Stimulated activated effector memory CD8-positive, alpha-beta T cell treated with anti-CD3 and anti-CD28 coated beads, Interleukin-12 subunit alpha, Interleukin-12 subunit beta, amount 100 ng/mL, for 72 hours (primary cell): ENCODE measurements at places on chromosomes 7 and 10.

DNA sequence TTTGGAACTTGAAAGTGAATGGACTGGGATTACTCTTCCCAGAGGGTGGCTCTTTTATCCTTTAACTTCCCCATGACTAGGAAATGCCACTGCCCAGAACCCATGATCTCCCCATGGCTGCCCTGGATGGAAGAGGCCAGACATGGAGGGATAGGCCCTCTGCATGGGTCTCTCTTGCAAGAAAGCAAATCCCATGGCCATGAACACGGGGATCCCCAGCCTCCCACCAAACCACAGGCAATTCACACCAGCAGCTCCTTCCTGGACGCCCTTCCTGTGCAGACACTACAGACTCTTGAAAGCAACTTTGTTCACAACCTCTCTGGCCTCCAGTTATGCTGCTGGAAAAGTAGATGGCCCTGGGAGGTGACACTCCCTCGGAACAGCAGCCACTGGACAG is 55.0 kb downstream of the EBF3 start:
- DNase-seq, result no peak

DNA sequence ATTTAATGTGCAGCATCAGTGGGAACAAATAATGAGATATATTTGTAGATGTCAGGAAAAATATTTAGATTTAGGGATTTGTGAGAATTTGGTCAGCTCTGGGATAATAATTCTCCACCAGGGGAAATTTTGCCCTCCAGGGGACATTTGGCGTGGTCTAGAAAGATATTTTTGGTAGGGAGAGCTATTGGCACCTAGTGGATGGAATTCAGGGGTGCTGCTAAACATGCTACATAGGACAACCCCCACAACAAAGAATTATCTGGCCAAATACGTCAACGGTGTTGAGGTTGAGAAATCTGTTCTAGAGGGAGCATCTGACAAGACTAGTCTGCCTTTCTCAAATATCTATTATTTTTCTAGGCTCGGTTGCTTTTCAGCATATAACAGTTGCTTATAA is 2.1 kb downstream of the ADK start:
- DNase-seq, result peak; percentile 43

DNA sequence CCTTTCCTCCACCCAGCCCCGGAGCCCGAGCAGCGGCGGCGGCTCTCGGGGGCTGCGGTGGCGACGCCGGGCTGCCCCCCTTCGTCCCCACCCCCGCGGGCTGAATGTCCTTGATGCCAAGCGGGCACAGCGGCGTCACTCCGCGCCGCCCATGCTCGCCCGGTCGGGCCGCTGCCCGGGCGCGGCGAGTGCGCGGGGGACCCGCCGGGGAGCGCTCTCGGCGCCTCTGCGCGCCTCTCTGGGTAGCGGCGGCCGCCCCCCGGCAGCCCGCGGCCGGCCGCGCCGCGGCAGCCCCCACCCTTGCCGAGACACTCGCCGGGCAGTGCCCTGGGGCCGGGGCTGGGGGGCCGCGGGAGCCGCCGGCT is 433 bp upstream of the PLXNA4 start:
- no peak for DNase-seq

DNA sequence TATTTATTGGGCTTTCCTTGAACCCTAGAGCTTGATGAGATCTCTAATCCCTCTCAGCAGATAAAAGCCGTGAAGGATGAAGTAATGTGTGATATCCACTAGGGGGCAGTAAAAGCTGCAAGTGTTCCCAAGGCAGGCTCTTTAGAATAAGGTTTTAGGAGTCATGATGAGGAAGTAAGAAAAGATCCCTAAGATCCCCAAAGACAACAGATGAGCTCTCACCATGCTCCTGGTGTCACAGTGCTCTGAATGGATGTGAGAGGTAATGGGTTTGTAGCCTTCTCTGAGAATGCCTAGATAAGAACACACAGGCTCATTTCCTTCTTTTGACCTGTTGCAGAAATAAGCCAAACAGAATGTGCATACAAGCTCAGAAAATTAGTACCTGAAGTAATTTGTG is 70.4 kb upstream of the ITPRID1 start:
- DNase-seq, result no peak

GRCh38 chr7:134174795-134175261 is 47.7 kb downstream of the LRGUK start:
- DNase-seq, result no peak

GRCh38 chr7:154425271-154425670 is 373.1 kb downstream of the DPP6 start:
- DNase-seq, result no peak

DNA sequence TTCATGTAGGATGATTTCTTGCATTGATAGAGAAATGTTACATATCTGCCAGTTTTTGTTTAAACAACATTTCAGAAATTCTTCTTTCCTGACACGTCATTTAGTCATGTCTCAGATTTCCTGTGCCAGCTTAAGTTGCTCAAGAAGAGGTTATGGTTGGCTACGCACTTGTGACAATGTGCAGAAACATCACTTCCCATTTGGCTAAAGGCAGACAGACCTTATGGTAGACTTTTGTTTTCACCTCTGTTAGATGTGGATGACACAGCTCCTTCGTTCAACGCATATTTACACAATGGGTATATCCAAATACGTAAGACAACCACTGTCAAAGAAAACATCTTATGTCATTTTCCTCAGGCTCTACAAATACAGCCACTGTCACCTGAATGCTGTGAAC is 125.8 kb downstream of the DOCK4 start:
- DNase-seq, result no peak

- no peak for DNase-seq
Observed at GRCh38 chr7:85774986-85775385, 588.1 kb upstream of the SEMA3D start.

DNA sequence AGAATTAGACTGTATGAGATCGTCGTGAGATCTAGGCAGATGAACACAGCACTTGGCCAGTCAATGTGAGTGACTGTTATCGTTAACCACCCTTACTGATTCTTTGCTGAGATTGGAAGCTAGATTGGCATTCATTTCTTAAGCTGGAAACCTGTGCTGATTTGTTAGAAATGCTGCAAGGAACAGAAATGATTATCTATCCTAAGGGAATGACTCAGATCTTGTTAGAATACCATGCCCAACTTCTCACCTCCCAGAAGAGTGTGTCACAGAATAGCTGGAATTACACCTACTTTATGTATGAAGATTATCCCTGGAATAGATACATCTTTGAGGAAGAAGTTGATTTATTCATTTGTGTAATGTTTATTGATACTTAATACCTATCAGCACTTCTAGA is 275.2 kb downstream of the AUTS2 start:
- DNase-seq, result no peak

- no peak for DNase-seq
Observed at GRCh38 chr10:66786709-66787108, 139.1 kb upstream of the LRRTM3 start.

- no peak for DNase-seq
Observed at GRCh38 chr10:70584909-70585544, 17.5 kb downstream of the PRF1 start.

GRCh38 chr7:104845557-104845956 is 168.4 kb upstream of the KMT2E start:
- no peak for DNase-seq

DNA sequence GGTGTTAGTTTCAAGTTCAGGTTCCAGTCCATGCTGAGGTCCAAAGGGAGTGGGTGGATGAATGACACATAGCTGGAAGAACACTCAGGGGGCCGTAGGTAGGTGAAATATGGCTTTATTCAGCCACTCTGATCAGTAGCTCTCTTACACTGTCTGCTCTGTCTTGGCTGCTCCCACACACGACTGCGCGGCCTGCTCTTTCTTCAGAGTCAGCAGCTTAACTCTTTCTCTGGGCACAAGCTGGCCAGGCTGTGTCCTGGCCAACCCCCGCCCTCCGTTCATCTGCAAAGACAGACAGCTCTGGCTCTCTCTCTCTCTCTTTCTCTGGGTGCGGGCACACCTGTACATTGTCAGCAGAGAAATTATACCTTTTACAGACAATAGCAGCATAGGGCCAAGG is 317.4 kb upstream of the SORCS1 start:
- DNase-seq, result no peak

DNA sequence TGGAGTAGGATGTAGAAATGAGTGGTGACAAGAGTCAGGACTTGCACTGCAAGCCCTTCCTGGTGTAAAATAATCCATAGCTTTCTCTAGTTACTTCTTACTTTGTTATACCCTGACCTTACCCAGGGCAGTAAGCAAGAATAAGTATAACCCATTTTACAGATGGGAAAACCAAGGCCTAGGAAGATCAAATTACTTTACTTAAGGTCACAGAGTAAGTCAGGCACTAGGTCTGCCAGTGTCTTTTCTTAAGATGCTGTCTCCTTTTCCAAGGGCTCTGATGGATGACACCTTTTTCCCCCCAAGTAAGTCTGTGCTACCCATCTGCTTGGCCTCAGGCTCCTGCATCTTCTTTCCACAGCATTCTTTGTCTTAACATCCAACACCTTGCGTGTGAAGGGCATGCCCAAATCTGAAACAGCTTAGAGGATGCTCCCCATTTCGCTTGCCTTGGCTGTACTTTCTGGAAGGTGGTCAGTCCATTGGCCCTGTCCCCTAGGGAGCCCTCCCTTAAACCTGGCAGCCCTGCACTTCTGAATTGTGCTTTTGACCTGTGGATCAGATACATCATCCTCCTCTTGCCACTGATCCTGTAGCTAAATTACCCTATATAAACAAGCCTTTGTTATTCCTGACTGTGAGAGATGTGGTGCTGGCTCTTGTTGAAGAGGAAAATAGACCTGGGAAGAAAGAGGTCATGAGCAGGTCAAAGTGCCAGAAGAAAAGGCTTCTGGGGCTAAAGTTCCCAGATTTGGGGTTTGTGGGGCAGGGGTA is 168.6 kb downstream of the LRMDA start:
- DNase-seq, result no peak

DNA sequence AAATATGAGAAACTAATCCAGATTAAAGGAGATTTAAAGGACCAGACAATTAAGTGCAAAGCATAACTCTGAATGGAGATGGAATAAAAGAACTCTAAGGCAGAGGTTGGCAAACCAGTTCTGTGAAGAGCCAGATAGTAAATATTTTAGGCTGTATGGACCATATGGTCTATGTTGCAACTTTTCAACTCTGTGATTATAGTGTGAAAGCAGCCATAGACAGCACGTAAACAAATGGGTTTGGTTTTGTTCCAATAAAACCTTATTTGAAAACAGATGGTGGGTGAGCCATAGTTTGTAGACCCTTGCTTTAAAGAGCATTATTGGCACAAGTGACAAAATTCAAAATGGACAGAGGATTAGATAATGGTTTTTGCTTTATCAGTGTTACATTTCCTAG is 884.1 kb downstream of the CCSER2 start:
- no peak for DNase-seq

DNA sequence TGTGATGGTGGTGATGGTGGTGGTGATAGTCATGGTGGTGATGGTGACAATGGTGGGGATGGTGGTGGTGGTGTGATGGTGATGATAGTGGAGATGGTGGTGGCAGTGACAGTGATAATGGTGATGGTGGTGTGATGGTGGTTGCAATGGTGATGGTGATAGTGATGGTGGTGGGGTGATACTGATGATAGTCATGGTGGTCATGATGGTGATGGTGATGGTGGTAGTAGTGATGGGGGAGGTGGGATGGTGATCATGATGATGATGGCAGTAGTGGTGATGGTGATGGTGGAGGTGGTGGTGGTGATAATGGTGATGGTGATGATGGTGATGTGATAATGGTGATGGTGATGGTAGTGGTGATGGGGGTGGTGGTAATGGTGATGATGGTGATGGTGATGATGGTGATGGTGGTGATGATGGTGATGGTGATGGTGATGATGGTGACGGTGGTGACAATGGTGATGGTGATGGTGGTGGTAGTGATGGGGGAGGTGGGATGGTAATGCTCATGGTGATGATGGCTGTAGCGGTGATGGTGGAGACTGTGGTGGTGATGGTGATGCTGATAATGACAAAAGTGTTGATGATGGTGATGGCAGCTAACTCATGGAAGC is 4.7 kb upstream of the PWWP2B start:
- no peak for DNase-seq

DNA sequence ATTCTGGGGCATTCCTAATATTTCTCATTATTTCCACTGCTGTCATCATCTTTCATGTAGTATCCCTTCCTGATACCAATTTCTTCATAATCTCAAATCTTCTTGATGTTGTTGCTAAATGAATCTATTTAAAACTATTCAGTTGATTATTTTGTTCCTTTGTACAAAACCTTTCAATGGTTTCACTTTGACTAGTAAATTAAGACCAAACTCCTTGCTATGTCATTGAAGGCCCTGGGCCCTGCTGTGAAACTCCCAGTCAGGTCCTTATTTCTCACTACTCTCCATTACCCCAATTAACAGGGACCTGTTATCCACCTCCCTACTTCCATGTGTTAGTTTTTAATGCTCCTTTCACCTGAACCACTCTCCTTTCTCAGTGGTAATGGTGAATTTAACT is 97.0 kb downstream of the CTTNBP2 start:
- no peak for DNase-seq

DNA sequence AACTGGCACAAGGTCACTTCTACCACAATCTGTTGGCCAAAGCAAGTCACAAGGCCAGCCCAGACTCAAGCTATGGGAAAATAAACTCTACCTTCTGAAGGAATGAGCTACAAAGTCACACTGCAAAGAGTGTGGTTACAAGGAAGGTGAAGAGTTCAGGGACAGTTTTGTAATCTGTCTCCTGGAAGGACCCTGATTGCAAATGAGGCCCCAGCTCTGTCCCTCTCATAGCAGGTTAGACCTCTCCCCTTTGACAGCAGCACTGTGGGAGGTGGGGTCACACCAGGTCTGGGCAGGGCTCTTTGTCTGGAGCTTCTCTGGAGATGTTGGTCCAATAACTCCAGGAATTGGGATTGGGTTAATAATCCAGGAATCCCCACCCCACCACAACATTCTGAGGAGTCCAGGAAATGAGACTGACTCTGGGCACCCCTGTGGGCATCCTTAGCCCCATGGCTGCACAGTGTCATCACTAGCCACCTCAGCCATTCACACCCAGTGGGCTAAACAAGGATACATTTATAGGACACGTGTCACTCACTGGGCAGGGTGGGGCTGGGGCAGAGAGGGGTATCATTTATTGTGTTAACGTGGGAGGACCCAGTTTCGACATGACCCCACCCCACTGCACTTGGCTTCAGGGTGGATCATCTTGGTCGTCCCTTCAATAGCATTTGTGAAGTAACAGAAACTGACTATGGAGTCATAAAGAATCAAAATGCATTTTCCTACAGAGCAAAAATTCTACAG is 23.7 kb upstream of the C10orf105 start:
- DNase-seq, result no peak

DNA sequence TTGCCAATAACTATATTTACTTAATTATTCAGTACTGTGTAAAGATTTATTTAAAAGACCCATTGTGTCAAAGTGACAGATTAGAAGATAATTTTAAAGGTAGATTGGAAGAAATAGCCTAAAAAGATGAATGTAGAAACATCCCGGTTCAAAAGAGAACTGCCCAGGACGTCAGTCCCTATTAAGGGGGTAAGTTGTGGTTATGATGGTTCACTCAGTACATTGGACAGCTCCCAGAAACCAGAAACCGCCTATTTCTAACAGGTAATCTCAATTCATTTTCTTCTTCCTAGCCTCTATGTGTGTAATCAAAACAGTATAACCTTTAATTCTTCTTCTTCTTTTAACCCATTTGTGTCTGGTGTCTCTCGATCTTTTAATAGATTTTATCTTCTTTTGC is 1.5 kb upstream of the FERD3L start:
- no peak for DNase-seq
